Esophagus mucosa (tissue), 1 donor: ENCODE measurements at places on chromosomes 12 and 14. TPM values are rescaled to one million over a fixed set of nuclear protein-coding genes. Genes with fewer than 3 reads are reported as not detected.

DNA sequence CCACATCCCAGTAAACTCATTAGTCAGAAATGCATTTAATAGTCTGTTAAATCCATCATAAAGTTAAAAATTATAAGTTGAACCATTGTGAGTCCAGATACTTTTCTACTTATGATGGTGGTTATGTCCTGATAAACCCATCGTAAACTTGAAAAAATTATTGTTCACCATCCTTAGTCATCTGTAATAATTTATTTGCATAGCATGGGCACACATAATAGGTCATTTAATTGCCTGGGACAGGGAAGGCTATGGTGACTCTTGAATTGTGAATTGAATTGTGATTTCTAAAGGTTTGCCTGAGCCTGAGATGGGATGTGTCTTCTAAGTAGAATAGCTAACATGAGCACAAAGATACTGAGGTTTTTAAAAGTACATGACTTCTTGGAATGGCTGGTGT, 21.5 kb downstream of the ZDHHC17 start:
- no peak for ATAC-seq

TCTN1 gene
- total RNA-seq, result 13.0 TPM

DNA sequence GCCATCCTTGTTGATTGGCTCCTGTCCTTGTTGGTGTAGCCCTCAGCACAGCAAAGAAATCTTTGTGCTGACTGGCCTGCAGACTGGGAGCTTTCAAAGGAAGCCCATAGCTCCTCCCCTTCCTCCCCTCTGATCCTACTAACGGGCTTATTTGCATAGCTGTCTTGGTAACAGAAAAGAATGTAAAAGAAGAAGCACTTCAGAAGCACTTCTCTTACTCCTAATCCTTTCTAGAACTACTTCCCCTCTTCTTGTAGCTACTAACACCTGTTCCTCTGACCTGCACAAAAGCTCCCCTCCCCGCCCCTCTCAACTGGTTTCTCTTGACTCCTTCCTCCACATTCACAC, 14.3 kb upstream of the RIC8B start:
- ATAC-seq, result peak; percentile 42

KLRB1 gene
- 0.56 TPM for total RNA-seq

CD163 gene
- total RNA-seq, result 5.8 TPM

L3HYPDH gene
- total RNA-seq, result 11.5 TPM

GRCh38 chr14:76872796-76873432, 46.7 kb downstream of the LRRC74A start:
- ATAC-seq, result peak; percentile 60

DNA sequence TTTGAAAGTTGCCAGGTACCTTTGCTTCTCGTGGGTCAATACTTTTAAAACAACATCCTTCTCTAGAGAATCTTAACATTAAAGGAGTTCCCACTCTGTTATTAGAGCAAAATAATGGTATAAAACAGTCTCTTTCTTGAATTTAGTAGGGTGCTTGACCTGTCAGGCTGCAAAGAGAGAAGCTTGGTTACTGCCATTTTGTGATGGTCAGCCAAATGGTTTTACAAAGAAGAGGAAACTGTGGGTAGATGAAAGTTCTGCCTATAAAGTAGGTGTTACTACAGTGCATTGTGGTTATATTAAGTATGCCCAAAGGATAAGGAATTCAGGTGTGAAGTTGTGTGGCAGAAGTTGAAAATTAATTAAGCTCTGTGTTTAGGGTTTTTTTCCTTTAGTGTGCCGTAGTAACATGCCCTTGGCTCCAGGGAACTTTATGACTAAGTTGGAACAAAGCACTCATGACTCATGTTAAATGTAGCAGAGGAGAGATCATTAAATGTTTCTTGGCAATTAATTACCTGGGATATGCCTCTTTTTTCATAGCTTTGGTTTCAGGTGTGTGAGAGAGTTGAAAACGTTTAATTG, 354.0 kb upstream of the KITLG start:
- ATAC-seq, result peak; percentile 94
